ENCODE measurements at places on chromosomes 7 and 10.

GRCh38 chr10:17989908-17990767 lies 38.4 kb downstream of the SLC39A12 start:
- no peaks in the 10 kb centered on the region for H3K36me3 ChIP-seq
- H3K4me1 ChIP-seq = no peaks in the 10 kb centered on the region
- no peaks in the 10 kb centered on the region for H3K27me3 ChIP-seq
- no peak overlapping the region for H3K27ac ChIP-seq
- H3K4me3 ChIP-seq = no peak overlapping the region

GRCh38 chr10:34313353-34313752 lies 501.7 kb downstream of the PARD3 start:
- H3K27me3 ChIP-seq = no peaks in the 10 kb centered on the region
- no peaks in the 10 kb centered on the region for H3K4me1 ChIP-seq
- no peaks in the 10 kb centered on the region for H3K36me3 ChIP-seq
- H3K27ac ChIP-seq = no peak overlapping the region

GRCh38 chr10:44952779-44953231 lies 6.8 kb upstream of the RASSF4 start:
- no peaks in the 10 kb centered on the region for H3K4me1 ChIP-seq
- no peaks in the 10 kb centered on the region for H3K27me3 ChIP-seq
- peak; percentile 13 for DNase-seq

DNA sequence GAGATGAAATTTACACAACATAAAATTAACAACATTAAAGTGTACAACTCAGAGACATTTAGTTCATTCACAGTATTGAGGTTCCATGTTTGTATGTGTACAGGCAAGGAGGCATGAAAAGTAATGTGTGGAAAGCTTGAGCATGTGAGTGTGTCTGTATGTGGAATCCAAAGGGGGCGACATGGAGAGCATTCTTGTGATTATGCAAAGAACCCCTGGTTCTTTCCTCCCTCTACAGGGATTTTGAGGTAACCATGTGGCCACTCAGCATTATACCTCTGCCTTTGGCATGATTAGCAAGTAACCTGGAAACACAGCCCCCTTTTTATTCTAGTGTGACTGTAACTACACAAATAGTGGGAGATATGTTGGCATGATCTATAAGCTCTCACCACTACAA lies 21.0 kb downstream of the OR2F1 start:
- H3K27me3 ChIP-seq = no peaks in the 10 kb centered on the region
- H3K27ac ChIP-seq = no peak overlapping the region
- DNase-seq = no peak
- H3K36me3 ChIP-seq = no peaks in the 10 kb centered on the region
- no peaks in the 10 kb centered on the region for H3K4me1 ChIP-seq

DNA sequence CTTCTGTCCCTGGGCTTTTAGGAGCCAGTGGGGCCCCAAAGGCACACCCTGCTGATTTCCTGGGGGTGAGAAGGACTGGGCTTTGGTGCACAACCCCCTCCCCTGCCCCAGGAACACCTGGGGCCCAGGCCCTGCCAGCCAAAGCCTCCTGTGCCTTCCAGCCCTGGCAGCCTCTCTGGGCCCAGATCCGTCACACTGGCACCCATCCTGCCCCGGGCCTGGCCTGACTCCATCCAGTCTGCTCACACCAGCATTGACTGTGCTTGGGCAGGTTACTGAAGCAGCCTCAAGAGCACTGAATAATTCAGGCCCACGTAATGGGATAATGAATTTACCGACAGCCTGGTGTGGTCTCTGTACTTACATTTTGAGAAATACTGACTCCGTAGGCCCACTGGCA lies 12.0 kb upstream of the COMTD1 start:
- H3K27me3 ChIP-seq = no peaks in the 10 kb centered on the region
- peak; percentile 45 for DNase-seq
- H3K36me3 ChIP-seq = no peaks in the 10 kb centered on the region
- H3K4me3 ChIP-seq = no peak overlapping the region

DNA sequence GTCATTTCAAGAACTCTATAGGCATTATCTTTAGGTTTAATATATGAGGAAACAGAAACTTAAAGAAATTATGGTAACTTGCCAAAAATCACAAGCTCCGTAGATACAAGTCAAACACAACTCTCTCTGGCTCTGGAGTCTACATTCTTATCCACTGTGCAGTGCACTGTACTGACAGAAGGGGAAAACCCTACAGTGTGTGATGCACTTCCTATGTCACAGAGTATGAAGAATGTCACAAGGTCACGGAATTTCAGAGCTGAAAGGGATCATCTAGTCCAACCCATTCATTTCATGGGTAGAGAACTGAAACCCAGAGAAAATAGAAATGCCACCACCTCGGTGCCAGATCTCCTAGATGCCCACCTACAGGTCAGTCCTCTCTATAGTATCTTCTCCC lies 86.1 kb downstream of the LRRTM3 start:
- DNase-seq = no peak
- H3K36me3 ChIP-seq = no peaks in the 10 kb centered on the region
- no peaks in the 10 kb centered on the region for H3K27me3 ChIP-seq
- no peaks in the 10 kb centered on the region for H3K4me1 ChIP-seq

DNA sequence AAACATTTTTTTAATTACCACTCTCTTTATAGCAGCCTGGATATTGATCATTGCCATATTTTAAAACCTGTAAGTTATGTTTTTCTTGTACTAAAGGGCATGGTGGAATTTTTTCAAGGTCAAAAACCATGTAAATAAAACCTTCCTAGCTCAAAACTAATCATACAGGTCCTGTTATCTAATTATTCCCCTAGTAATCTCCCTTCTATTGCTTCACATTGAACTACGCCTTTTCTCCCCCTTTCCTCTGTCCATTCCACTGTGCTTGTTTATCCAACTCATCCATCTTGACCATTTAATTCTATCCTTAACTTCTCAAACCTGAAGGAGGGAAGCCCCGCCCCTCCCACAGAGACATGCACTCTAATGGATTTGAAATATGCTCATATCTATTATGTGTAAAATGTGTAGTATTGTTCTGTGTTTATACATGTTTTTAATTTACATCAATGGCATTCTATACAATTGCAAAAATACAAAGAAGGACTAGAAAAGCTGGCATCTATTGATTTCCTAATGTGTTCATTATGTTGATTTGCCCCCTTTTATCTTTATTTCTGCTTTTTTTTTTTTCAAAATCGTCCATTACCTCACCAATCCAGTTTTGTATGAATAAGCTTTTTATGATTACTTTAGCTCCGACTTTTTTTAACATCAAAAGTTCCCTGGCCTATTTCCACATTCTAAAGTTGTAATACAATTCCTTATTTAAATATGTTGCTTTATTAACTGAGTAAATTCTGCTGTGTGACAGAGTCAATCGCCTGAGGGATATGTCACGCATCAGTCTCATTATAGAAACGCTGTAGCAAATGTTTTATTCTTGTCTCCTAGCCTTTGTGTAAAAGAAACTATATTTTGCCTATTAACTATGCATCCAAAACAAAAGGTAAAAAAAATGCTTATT lies 61.0 kb downstream of the MET start:
- no peaks in the 10 kb centered on the region for H3K27me3 ChIP-seq
- DNase-seq = no peak
- H3K27ac ChIP-seq = no peak overlapping the region
- H3K4me1 ChIP-seq = no peaks in the 10 kb centered on the region

DNA sequence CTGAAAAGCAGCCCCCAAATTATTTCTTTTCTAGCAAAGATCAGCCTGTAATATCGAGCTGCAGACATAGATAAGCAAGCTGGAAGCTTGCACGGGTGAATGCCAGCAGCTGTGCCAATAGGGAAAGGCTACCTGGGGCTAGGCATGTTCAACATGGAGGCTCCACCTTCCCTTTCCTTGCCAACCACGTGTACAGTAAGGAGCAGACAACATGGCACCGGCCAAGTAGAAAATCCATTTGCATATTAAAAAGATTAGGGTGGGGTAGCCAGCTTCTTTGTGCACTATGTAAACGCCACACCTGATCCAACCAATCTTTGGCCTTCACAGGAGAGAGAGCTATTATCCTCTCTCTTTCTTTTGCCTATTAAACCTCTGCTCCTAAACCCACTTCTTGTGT lies 56.7 kb upstream of the SEPHS1 start:
- H3K27ac ChIP-seq = no peak overlapping the region
- H3K27me3 ChIP-seq = no peaks in the 10 kb centered on the region
- H3K36me3 ChIP-seq = no peaks in the 10 kb centered on the region
- DNase-seq = no peak

DNA sequence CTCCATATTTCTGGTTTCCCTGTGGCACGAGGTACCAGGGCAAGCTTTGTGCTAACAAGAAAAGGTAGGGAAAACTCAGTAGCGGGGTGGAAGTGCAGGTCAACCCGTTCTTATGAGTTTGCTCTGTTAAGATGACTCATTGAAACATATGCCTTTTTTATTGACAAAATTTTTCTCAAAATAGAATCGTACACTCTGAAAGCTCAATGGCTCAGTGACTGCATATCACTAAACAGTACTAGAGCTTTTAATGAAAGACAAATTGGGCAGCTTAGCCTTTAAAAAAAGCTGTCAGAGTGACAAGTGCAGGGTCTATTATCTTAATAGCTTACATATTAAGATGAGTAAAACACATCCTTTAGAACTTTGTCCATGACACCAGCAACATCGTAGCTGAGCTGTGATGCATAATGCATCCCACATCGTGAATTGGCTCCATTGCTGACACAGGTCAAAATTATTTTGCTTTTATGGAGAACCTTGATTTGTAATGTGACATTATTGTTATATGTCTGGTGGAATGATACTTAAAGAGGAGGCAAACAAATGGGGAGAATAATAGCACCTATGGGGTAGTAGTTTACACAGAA lies 264.4 kb downstream of the ETV1 start:
- no peak for DNase-seq
- no peaks in the 10 kb centered on the region for H3K27me3 ChIP-seq
- H3K27ac ChIP-seq = no peak overlapping the region
- no peaks in the 10 kb centered on the region for H3K4me1 ChIP-seq
- H3K4me3 ChIP-seq = no peak overlapping the region

GRCh38 chr7:45696476-45696875 lies 122.3 kb downstream of the ADCY1 start:
- H3K4me1 ChIP-seq = no peaks in the 10 kb centered on the region
- H3K4me3 ChIP-seq = no peak overlapping the region
- no peaks in the 10 kb centered on the region for H3K36me3 ChIP-seq
- DNase-seq = no peak

GRCh38 chr10:123772645-123773508 lies 106.7 kb downstream of the GPR26 start:
- no peak overlapping the region for H3K4me3 ChIP-seq
- H3K27ac ChIP-seq = no peak overlapping the region
- no peaks in the 10 kb centered on the region for H3K4me1 ChIP-seq
- no peaks in the 10 kb centered on the region for H3K27me3 ChIP-seq
- no peak for DNase-seq
- H3K36me3 ChIP-seq = peaks cover 14% of the 10 kb centered on the region

GRCh38 chr7:65471587-65471986 lies 97.9 kb downstream of the ZNF92 start:
- H3K27ac ChIP-seq = no peak overlapping the region
- H3K4me3 ChIP-seq = no peak overlapping the region
- no peaks in the 10 kb centered on the region for H3K36me3 ChIP-seq
- no peak for DNase-seq
- no peaks in the 10 kb centered on the region for H3K4me1 ChIP-seq
- no peaks in the 10 kb centered on the region for H3K27me3 ChIP-seq

- no peak overlapping the region for H3K27ac ChIP-seq
- H3K4me1 ChIP-seq = no peaks in the 10 kb centered on the region
- no peaks in the 10 kb centered on the region for H3K27me3 ChIP-seq
- DNase-seq = no peak
- no peaks in the 10 kb centered on the region for H3K36me3 ChIP-seq
Observed at GRCh38 chr10:8927705-8928104, 873.2 kb downstream of the GATA3 start.

DNA sequence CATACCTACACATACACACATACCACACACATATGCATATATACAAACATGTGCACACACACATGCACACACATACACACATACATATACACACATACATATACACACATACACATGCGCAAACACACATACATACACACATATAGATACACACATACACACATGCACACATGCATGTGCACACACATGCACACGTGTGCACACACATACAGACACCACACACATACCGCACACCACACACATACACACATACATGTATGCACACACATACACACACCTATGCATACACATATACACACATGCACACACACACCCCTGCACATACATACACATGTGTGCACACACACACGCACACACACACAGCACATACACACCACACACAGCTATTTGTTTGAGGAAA lies 236.5 kb downstream of the WDR11 start:
- peaks cover 3% of the 10 kb centered on the region for H3K27me3 ChIP-seq
- H3K27ac ChIP-seq = no peak overlapping the region
- H3K4me1 ChIP-seq = no peaks in the 10 kb centered on the region
- H3K4me3 ChIP-seq = no peak overlapping the region

DNA sequence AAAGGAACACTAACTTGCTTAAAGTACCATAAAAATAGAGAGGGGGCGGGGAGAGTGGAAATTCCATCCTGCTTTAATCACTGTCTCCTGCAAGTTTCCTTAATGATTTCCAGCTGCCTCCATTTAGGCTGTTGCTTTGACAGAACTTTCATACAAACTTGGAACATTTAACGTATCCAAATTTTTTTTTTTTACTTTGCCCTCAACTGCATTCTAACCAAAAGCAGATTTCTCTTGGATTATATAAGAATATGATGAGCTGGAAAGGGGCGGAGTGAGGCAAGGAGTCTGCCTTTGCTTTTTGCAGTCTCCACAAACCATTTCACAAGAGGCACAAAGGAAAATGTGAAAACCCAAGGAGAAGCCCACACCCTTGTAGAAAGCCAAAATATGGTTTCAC lies 46.6 kb upstream of the COL1A2 start:
- H3K27ac ChIP-seq = peak overlapping the region; percentile 48
- no peak for DNase-seq
- no peaks in the 10 kb centered on the region for H3K36me3 ChIP-seq
- H3K4me3 ChIP-seq = peak overlapping the region; percentile 0
- H3K27me3 ChIP-seq = no peaks in the 10 kb centered on the region

GRCh38 chr7:145691377-145691914 lies 425.2 kb upstream of the CNTNAP2 start:
- H3K27ac ChIP-seq = no peak overlapping the region
- no peaks in the 10 kb centered on the region for H3K4me1 ChIP-seq
- H3K27me3 ChIP-seq = no peaks in the 10 kb centered on the region
- no peak for DNase-seq
- no peaks in the 10 kb centered on the region for H3K36me3 ChIP-seq

Data from tibial artery (tissue), 4 donors.